ENCODE measurements at places on chromosomes 16 and 17.

DNA sequence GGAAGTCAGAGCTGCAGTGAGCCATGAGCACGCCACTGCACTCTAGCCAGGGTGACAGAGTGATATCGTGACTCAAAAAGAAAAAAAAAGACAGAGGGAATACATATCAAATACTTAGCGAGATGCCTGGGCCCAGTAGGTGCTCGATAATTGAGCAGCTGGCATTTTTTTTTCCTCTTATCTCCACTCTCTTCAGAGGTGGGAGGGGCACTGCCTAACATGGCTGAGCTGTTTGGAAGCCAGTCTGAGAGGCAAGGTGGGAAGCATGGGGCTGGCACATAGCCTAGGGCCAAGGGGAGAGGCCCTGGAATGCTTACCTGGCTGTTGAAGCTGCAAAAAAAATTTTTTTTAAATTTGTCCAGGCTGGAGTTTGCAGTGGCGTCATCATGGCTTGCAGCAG lies 38.4 kb downstream of the HIC1 start:
- DNase-seq: no peak

DNA sequence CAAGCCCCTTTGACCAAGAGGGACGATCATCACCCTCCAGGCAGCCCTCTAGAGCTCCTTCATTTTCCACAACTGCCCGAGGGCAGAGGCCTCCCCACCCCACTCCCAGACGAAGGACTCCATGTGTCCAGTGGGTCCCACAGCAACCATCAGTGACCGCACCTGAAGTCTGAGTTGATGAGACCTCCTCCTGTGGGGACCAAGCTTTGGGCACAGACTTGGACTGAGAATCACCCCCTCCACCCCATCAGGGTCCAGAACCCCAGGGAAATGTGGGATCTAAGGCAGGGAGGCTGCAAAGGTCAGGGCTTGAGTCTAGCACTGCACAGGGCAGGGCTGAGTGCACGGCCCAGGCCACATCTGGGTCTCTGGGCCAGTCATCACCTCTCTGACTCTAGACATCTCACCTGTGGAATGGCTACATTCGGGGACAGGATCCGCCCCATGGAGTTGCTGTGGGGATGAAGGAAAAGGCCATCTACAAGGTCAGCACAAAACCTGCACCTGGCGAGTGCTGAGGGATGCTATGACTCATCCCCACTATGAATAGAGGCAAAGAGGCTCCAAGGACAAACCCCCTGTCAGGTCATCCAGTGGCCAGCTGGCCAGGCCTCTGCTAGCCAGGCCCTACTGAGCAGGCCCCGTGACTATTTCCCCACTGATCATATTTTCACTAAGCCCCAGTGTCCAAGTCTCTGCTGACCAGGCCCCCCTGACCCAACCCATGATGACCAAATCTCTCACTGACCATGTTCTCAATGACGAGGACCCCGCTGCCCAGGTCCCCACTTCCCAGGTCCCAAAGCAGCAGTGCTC lies 38.4 kb downstream of the TNFRSF13B start:
- no peak for DNase-seq

DNA sequence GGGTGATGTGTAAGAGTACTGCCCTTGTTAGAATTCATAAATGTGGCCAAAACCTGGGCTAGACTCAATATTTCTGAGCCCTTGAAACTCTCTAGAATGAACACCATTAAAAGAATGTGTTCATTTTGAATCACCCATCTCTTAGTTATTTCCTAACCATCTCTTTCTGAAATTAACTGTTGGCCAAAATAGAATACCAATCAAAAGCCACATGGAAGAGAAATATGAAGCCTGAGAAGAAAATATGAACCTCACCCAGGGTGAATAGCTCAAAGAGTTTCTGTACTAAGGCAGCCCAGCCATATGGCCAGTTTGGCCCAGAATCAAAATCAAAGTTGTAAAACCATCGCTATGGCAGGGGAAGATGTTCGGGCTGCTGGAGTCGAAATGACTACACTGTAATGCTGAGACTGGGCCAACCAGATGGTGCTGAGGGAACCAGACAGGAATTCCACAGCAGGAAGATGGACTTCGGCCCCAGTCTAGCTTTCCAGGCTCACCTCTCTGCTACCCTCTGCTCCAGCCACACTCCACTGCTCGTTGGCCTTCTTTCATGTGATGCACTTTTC lies 154.3 kb upstream of the ZFHX3 start:
- DNase-seq: no peak

- no peak for DNase-seq
Observed at GRCh38 chr17:71217769-71218168, 903.1 kb upstream of the SOX9 start.

GRCh38 chr16:65229191-65229662 lies 107.4 kb upstream of the CDH11 start:
- DNase-seq: no peak

GRCh38 chr16:10200637-10201586 lies 18.7 kb upstream of the GRIN2A start:
- no peak for DNase-seq

GRCh38 chr16:68388124-68388523 lies 60.2 kb downstream of the SMPD3 start:
- DNase-seq: no peak

DNA sequence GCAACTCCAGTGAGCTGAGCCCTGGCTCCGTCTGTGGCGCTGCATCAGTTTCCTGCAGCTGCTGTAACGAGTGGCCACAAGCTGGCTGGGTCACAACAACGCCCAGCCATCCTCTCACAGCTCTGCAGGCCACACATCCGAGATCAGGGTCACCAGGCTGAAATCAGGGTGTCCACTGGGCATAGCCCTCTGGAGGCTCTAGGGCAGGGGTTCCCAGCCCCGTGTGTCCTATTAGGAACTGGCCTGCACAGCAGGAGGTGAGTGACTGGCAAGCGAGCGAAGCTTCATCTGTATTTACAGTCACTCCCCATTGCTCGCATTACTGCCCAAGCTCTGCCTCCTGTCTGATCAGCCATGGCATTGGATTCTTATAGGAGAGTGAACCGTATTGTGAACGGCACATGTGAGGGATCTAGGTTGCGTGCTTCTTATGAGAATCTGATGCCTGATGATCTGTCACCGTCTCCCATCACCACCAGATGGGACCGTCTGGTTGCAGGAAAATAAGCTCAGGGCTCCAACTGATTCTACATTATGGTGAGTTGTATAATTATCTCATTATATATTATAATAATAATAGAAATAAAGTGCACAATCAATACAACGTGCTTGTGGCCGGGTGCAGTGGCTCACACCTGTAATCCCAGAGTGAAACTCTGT lies 176.5 kb downstream of the SEC14L1 start:
- DNase-seq: no peak

DNA sequence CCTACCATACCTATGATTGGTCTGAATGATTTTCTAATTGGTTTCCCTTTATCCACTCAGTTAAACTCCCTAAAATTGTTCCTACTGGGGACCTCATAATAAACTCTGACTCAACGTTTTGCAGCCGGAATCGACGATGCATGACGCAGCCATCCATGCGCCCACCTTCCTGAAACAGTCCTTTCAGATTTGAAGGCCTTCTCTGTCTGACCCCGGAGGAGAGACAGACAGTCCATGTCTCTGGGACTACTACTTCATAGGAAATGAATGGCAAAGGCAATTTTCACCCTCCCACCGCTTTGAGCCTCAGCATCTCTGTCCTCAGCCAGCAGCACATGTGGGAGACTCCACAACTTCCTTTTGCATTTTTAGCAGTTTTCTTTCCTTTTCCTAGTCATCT lies 13.5 kb downstream of the VAT1L start:
- no peak for DNase-seq

DNA sequence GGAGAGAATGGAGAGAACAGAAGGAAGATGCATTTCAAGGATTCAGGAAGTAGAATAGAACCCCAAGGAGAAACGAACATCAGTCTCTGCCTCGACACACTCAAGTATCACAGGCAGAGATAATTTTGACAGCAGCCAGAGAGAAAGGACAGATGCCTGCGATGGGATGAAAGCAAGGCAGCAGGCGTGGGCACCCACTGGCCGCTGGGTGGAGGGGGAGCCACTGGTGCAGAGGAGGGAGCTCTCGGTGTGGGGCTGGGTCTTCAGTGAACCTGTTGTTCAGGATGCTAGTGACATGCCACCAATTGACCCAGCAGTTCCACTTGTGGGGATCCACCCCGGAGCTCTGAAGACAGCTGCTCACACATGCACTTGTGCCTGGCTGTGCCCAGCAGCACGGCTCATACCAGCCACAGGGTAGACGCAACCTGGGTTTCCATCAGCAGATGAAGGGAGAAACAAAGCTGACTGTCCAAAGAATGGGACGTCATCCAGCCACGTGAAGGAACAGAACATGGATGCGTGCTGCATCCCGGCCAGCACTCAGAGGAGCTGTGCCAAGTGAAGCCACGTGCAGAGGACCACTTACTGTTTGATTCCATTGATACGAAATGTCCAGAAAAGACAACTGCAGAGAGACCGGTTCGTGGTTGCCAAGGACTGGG lies 127.0 kb downstream of the BANP start:
- DNase-seq: no peak

GRCh38 chr17:14838567-14838966 lies 426.6 kb downstream of the PMP22 start:
- no peak for DNase-seq

DNA sequence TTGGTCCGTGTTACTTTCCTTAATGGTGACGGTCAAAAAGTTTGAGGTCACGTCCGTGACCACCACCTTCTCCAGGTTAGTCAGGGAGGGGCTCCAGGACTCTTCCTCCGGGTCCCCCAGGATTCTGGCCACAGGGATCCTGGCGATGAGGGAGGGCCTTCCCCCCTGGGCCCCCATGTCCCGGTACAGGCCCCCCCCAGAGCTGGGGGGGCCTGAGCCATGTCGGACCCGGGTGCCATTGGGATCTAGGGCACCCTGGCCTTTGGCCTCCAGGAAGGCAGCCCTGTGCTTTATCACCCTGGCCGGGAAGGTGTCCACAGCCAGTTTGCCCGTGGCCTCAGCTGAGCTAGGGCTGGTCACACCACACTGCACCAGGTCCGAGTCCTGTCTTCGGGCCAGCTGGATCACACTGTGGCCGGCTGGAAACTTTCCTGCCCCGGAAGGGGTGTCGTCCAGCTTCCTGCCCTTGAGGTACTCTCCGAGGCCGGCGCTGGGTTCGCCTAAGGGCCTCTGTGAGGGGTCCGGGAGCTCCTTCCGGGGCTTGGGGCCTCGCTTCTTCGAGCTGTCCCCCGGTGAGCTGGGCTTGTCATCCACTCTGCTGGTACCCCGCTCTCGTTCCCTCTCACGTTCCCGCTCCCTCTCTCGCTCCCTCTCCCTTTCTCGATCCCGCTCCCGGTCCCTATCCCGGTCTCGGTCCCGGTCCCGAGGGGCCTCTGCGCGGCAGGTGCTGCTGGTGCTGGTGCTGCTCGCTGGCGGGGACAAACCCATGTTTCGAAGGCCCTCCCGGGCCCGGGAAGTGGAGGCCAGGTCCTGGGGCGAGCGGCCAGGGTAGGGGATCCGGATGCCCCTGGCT lies 2.0 kb downstream of the CBX8 start:
- DNase-seq: no peak

GRCh38 chr17:31524926-31525800 lies 133.7 kb downstream of the RAB11FIP4 start:
- peak; percentile 83 for DNase-seq

DNA sequence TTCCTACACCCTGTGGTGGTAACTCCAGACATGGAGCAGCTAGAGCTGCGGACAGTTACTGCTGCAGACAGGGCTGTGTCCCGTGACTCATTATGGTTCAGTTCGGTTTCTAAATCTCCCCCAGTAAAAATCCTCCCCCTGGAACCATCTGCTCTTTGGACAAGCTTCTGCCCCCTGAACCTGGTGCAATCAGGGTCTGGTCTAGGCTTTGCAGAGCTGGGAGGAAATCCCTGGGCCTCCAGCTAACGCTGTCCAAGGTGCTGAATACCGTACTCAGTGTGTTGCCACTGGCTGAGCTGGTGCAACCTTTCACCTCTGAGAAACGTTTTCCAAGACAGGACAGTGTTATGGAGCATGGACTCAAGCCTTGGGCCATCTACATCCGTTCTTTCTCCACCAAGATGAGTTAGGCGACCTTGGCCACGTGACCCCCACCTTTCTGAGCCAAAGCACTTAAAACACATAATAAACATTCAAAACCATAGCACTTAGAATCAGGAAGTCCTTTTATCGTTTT lies 142.0 kb downstream of the CPPED1 start:
- peak; percentile 17 for DNase-seq

DNA sequence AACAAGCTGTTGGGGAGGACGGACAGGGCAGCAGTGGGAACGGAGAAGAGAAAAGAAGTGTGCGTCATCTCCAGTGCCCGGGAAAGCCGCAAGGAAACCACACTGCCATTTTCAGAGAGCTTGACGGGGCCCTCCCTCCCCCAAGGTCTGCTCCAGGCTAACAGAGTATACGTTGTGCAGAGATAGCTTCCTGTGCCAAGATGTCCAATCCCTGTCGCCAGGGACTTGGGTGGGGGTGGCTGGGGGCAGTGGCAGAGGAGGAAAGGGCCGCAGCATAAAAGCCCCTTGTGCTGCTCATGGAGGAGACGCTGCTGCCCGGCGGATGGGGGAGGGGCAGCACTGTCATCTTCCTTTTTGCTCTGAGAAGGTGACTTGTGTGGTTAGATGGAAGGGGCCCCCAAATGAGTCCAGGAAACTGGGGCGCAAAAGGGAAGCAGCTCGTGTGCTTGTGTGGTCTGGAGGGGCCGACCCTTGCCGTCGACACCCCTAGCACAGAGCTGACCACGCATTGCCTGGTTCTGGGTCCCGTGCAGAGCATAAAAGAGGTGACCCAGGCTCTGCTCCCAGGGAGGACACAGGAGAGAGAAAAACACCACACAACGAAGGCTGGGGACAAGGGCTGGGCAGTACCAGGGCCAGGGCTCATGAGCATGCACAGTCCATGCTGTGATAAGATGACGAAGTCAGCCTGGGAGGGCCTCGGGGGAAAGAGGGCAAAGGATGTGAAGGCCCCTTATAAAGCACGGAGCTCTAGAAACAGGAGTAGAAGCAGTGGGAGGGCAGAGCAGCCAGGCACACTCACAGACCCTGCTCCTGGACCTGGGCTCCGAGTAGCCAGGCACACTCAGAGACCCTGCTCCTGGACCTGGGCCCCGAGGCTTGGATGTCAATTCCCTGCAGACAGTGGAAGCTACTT lies 372.7 kb downstream of the SLC39A11 start:
- DNase-seq: peak; percentile 67

DNA sequence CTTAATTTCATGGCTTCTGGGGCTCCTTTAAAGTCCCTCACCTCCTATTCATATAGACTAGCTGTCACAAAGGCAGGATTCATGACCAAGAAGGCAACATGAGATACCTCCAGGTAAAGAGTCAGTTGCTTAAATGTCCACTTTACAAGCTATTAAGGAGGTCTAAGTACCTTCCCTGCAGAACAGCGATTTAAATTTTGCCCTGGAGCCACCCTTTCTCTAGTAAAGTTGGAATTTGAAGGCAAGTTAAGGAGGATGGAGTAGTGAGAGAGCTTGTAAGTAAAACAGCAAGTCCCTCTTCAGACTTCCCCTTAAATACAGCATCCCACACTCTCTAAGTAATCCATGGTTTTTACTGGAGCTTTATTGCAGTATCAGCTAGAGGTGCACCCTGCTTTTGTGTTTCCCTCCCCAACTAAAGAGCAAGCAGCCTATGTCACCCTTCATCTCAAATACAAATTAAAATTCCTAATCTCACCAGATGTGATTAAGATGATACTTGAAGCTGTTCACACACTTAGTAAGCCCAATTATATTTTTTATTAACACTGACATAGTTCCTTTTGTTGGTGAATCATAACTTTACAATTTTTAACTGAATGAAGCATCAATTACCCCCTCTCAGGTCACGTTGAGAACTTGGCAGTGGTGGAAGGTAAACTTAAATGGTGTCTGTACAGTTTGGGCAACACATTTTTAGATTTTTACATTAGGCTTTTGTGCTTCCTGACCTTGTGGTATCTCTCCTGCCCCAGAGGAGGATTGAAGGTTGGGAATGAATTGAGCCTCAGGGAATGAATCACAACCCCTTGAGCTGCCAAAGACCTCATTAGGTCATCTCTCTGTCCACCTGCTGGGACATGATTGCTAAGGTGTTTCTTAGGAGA lies 108.9 kb downstream of the TANGO6 start:
- DNase-seq: no peak
